A549 treated with AZD2906 at 1 μM for 4 hours (cell line): ENCODE measurements at places on chromosomes 7 and 10. TPM values are rescaled to one million over a fixed set of nuclear protein-coding genes. Genes with fewer than 3 reads are reported as not detected.

PITX3 gene
- 0.55 to 1.3 TPM (median 1.1 TPM) in 5 replicates for total RNA-seq

NPC1L1 gene
- total RNA-seq: 0.06 to 0.09 TPM (median 0.08 TPM) in 5 replicates

KCND2 gene
- total RNA-seq: not detected in 5 replicates

CADPS2 gene
- total RNA-seq: 0.02 to 0.06 TPM (median 0.03 TPM) in 5 replicates

IQCE gene
- 9.0 to 12.4 TPM (median 10.5 TPM) in 5 replicates for total RNA-seq

GIMAP2 gene
- not detected in 5 replicates for total RNA-seq

VGF gene
- total RNA-seq: 11.1 to 31.9 TPM (median 20.1 TPM) in 5 replicates
